ENCODE measurements at places on chromosomes 11 and 22. TPM values are rescaled to one million over a fixed set of nuclear protein-coding genes. Genes with fewer than 3 reads are reported as not detected.

DNA sequence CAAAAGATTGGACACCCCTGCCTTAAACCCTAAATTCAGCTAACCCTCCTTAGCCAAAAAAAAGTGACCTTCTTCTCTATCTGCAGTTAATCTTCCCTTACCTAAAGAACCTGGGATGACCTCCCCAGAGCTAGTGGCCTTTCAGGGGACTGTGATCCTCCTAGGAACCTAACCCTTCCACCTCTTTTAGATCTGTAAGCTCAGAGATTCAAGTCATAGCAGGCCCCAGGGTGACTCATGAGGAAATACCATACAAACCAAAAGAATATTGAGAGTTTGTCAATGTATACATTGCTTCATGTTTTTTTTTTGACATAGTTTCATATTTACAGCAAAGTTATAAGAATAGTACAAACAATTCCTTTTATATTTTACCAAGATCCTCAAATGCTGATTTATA, 38.3 kb upstream of the CXCR5 start:
- no peak for DNase-seq

DNA sequence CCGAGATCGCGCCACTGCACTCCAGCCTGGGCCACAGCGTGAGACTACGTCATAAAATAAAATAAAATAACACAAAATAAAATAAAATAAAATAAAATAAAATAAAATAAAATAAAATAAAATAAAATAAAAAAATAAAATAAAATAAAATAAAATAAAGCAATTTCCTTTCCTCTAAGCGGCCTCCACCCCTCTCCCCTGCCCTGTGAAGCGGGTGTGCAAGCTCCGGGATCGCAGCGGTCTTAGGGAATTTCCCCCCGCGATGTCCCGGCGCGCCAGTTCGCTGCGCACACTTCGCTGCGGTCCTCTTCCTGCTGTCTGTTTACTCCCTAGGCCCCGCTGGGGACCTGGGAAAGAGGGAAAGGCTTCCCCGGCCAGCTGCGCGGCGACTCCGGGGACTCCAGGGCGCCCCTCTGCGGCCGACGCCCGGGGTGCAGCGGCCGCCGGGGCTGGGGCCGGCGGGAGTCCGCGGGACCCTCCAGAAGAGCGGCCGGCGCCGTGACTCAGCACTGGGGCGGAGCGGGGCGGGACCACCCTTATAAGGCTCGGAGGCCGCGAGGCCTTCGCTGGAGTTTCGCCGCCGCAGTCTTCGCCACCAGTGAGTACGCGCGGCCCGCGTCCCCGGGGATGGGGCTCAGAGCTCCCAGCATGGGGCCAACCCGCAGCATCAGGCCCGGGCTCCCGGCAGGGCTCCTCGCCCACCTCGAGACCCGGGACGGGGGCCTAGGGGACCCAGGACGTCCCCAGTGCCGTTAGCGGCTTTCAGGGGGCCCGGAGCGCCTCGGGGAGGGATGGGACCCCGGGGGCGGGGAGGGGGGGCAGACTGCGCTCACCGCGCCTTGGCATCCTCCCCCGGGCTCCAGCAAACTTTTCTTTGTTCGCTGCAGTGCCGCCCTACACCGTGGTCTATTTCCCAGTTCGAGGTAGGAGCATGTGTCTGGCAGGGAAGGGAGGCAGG, at the start of gene GSTP1:
GSTP1 (plus strand) TSS at position 566 of the 958 bp plus-strand sequence; CDS start at position 598, 32 bp downstream.
- peak; percentile 87 for DNase-seq

DNA sequence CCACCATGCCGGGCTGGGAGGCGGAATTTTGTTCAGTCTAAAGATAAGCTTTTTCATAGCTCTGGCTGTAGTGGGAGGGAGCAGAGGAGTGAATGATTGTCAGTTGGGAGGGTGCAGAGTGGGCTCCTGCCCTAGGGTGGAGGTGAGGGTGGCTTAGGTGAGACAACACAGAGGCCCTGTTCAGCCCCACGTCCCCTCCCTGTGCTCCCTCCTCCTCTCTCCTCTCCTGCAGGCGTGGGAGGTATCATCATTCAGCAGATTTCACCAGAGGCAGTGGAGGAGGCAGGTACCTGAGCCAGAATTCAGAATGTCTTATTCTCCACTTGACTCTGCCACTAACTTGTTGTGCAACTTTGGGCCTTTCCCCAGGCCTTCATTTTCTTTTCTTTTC, 1.7 kb upstream of the THRSP start:
- no peak for DNase-seq

DNA sequence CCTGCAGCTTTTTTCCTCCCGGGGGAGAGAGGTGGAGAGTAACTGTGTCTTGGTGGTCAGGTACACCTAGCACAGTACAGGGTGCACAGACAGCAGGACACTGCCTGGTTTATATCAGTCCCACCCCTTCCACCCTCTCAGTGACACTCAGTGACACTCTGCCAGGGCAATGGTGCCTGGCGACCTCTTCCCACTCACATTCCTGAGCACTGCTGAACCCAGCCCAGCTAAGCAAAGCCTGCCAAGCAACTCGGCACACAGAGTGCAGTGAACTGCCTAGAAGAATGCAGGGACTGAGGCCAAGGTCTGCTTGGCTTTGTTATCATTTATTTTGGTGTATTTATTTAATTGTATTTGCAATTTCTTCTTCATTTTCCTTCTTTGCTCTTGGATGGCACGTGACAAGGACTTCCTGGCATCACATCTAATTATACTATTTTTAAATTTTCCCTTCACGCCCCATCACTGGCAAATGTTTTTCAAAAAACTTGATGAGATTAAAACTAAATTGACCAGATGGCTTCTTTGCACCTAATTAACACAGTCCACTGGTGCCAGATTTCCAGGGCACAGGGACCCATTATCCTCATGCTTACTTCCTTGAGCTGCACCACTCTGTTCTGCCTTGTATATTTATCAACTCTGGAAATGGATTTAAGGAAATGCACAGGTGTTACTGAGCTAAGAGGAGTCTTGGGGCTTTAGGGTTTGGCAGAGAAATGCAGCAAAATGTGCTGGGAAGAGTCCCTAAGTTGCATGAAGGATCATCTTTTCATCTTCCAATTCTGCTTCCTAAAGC, 205.6 kb downstream of the ADAMTS15 start:
- DNase-seq: no peak

DNA sequence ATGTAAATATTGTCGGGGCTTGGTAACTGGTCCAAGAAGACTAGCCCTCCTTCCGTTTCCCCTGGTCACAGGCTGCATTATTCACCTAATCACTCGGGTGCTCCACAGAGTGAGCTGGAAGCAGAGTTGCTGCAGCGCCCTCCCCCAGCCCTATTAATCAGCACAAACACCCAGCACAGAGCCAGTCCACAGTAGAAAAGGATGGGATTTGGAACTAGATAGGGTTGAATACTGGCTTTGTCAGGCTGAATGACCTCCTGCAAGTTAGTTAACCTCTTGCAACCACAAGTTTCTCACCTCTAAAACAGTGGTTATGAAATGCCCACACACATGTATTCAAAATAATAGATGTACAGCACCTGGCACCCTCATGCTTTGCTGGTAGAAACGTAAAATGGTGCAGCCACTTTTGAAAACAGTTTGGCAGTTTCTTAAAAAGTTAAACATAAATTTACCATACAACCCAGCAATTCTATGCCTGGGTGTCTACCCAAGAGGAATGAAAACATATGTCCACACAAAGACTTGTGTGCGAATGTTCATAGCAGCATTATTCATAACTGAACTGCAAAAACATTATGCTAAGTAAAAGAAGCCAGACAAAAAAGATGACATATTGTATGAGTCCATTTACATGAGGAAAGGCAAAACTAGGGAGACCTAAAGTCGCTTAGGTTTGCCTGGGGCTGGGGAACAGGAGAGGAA, 31.7 kb upstream of the APLP2 start:
- no peak for DNase-seq

DNA sequence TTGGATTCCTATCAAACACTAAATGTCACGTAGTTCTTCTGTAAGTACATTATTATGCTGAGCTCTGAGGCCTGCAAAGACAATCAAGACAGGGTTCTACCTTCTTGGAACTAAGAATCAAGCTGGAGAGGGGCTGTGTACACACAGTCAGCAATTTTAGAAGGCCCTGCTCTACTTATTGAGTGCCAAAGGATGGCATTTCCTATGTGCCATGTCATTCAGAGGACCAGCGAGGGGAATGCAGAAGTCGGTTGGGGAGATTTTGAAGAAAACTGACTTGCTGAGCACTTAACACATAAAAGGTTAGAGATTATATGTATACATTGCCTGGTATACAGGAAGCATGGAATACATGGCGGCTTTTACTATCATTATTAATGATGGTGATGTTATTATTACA, 5.3 kb downstream of the SLC37A2 start:
- no peak for DNase-seq

GRCh38 chr11:45993531-45994001, 71.1 kb downstream of the LARGE2 start:
- no peak for DNase-seq

DNA sequence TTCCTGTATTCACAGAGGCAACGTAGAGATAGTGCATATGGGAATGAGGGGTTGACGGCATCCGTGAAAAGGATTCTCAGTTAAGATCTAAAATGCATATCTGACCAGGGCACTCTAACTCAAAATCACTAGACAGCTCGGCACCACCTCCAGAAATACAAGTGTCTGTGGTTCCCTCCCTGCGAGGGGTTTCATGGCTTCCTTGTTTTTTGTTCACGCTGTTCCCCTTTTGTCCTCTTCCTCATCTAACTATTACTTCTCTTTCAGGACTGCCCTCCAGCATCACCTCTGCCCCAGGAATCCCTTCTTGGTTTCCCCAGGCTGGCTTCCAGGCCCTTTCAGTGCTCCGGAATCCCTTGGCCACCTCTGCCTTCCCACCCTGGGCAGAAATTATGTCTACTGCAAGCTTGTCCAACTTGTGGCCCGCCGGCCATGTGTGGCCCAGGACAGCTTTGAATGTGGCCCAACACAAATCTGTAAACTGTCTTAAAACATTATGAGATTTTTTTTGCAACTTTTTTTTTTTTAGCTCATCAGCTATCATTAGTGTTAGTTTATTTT, 159.9 kb downstream of the FBXO7 start:
- no peak for DNase-seq

DNA sequence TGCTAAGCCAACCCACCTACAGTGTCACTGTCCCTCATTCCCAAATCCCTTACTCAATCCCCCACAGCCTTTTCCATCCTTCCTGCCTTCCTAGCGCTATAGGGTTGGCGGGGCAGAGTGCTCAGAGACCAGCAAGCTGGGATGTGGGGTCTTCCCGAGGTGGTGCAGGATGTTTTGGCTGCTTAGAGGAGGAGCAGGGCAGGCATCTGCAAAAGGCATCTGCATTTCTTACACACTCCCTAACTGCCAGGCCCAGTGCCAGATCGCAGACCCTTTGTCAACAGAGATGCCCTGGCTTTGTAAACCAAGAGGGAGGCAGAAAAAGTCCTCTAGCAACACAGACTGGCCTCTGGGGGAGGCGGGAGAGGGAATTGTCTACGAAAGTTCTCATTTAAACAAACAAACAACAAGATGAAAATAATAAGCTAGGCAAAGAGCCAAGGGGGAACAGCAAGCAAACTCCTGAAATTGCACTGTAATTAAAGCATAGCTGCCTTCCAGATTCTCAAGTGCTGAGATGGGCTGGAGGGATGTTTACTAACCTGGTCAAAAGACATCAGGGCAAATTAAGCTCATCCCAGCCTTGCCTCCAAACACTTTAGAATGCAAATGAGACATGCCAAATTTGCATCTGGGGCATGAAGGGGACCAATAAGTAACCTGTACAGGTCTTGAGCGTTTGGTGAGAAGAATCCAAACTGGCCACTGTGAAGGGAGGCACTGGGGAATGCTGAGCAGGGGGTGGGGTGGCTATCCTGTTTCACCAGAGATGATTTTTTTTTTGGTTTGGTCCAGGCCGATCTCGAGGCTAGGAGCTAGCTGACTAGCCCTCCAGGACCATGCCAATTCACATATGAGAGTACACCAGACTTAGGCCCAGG, 38.1 kb upstream of the ADA2 start:
- DNase-seq: no peak

GRCh38 chr11:110479108-110480101, 49.7 kb downstream of the FDX1 start:
- no peak for DNase-seq

DNA sequence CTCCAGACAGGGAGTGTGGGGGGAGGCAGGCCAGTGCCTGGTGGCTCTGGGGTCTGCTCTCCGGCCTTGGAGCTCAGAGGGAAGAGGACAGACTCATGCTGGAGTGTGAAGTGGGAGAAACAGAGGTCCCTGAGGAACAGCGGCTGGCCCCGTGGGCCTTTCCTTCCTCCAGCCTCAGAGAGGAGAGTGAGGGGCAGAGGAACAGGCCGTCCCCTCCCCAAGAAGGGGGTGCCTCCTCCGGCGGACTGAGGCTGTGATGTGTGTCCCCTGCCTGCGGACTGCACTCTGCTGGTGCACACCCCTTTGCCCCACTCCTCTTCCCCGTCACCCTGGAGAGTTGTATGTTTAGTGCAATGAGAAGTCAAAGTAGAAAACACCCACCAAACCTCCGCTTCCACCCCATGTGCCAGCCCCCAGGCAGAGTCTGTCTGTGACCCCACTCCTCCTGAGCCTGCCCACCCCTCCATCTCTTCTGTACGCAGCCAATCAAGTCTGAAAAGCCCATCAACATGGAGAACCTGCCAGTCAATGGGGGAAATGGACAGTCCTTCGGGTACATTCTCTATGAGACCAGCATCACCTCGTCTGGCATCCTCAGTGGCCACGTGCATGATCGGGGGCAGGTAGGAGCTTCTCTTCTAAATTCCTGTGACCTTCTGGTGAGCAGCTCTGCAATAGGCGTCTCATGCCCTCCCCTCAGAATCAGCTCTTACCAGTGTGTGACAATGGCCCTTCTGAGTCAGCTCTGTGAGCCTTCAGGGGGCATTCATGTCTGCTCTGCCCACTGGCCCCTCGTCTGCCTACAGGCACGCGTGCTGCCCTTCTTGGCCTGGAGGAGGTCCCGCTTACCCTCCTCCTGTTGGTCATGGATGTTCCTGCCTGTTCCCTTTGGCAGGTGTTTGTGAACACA, 39.0 kb downstream of the GLB1L2 start:
- no peak for DNase-seq

DNA sequence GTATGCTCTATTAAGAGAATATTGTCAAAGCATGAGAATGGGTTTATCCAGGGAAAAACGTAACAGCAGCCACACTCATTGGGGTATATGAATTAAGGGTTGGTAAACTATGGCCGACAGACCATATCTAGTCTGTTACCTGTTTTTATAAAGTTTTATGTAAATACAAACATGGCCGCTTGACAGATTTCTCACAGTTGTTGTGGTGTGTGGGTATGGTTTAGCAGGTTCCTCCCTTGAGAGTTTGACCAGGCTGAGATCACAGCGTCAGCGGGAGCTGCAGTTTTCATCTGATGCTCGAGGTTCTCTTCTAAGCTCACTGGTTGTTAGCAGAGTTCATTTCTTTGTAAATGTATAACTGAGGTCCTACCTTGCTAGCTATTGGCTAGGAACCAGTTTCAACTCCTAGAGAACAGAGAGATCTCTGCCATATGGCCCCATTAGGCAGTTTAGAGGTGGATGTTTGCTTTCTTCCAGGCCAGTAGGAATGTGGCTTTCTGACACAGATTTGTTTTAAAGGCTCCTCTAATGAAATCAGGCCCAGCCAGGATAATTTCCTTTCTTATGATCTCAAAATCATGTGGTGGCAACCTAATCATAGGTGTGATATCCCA, 45.5 kb upstream of the GRIK4 start:
- DNase-seq: no peak

GRCh38 chr11:112297248-112297866, 36.7 kb upstream of the PLET1 start:
- no peak for DNase-seq

- no peak for DNase-seq
These were observed 8.0 kb upstream of the SLC43A3 start for GRCh38 chr11:57434640-57435546.

TMEM191C gene
- total RNA-seq: 5.1 TPM

PSMD13 gene
- 103 TPM for total RNA-seq

RAB3IL1 gene
- total RNA-seq: 0.67 TPM

DDIAS gene
- 7.8 TPM for total RNA-seq

IMMP1L gene
- 56.7 TPM for total RNA-seq
